ENCODE measurements at places on chromosomes 7 and 10.

GRCh38 chr7:37657816-37658215, 25.8 kb upstream of the GPR141 start:
- DNase-seq, result no peak

DNA sequence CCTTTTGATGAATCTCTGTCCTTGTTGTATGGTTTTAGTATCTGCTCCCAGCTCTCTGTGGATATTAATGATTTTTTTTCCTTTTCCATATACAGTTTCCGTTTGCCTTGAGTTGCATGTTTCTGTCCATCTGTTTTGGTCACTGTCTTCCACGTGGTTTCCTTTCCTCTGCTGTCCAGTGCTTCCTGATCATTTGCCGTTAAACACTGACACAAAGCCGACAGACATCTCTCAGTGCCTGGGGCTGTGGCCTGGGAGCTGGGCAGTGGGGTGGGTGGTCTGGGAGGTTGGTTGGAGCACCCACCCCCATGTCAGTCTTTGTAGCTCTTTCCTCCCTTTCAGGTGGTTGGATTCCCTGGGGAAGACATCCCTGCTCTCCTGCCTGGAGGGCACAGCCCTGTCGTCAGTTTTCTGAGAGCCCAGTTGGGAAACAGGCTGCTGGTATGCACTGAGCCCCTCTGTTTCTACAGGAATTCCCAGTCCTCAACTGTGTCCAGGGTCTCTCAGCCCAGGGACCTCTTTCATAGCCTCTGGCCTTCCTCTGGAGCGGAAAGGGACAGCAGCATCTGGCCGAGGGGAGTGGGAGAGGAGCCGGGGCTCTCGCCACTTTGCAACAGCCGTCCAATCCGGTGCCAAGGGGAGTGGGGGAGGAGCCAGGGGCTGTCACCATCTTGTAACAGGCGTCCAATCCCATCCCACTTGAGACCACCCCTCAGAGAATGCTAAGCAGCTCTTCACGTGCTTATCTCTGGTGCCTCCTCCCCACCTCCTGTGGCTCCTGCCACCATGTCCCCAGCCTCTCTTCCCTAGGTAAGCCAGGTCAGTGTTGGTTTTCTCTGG, 26.7 kb upstream of the MKI67 start:
- no peak for DNase-seq

GRCh38 chr7:84720456-84721097, 466.3 kb downstream of the SEMA3D start:
- no peak for DNase-seq

DNA sequence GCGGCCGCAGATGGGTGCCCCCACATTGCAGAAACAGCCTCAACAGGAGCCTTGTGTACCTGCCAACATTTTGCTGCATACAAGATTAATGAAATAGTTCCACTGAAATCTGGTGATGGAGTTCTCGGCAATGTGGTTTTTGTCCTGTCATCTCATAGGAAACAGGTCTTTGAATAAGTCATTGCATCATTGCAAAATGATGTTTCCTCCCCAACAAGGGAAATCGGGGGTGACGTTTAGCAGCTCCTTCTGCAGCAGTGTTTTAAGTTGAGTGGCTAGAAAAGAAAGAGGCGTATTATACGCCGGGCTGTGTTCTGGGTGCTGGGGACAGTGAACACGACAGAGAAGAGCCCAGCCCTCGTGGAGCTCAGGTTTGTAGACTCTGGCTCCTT, 177.0 kb downstream of the PRKAG2 start:
- DNase-seq, result no peak

- DNase-seq, result no peak
These were observed 236.8 kb downstream of the RNLS start for GRCh38 chr10:88346144-88346977.
